HCT116 (cell line): ENCODE measurements at places on chromosomes 2 and 18. TPM values are rescaled to one million over a fixed set of nuclear protein-coding genes. Genes with fewer than 3 reads are reported as not detected.

DNA sequence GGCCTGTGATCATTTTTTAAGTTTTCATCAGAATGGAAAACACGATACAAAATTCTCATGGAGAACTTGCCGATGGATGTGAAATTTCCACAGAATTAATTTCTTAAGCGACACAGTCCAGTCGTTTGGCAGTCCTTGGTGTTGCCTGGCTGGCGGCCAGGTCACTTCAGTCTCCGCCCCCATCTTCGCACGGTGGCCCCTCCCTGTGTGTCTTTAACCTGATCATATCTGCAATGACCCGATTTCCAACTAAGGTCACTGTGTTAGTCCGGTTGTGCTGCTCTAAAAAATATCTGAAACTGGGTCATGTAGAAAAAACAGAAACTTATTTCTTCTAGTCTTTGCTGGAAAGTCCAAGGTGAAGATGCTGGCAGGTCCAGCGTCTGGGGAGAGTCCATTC is 44.5 kb upstream of the COPS8 start:
- no peak for DNase-seq

DNA sequence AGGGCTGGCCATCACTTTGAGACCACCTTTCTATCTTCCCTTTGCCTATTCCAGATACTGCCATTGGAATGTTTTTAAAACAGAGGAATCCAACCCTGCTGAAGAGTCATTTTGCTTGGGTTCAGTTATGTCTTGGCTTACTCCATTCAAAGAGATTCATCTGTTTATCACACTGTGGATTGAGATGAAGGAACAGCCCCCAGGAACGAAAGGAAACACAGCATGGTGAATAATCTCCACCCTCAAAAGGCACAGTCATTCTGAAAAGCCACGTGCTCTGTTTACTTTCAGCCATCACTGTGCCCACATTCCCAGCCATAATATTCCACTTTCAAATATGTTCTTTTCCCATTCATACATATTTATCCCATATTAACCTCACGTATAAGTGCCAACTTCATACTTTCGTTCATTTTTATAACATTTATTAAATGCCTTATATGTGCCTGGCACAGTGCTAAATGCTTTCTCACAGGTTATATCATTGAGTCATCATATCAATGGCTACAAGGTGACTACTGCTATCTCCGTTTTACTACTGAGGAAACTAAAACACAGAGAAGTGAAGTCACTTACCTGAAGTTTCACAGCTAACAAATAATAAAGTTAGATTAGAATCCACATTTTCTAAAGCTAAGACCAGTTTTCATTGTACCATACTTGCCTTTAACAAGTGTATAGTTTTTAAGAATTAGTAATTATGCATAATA is 143.6 kb downstream of the OSR1 start:
- no peak for DNase-seq

DNA sequence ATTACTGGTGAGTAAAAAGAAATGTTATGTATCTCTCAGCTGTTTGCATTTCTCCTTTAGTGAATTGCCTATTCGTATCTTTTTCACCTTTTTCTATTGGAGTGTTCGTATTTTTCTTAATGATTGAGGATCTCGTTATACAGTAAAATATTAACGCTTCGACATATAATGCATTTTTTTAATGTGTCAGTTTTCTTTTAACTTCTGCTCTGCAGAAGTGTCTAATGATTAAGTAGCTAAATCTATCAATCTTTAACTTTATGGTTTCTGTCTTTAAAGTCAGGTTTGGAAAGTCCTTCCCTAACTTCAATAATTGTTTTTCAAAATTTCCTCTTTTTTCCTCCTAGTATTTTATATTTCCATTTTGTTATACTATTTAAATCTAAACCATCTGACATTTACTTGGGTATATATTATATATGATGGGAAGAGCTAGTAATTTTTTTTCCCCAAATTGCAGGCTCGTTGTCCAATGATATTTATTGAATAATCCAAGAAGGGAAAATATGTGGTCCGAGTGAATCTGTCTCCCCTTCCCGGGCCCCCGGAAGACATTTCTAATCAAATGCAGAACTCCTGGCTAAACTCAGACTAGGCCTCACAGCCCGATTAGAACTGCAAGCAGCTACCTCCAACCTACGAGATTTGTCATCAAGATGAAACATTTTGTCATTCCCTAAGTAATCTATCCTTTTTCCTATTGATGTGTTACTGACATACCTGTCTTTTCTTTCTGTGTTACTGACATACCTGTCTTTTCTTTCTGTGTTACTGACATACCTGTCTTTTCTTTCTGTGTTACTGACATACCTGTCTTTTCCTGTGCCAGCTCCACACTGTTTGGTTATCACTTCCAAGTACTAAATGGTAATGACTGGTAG is 17.2 kb downstream of the PCBP1 start:
- no peak for DNase-seq

The INO80D gene
- 14.4 TPM for total RNA-seq
